RWPE2 (cell line): ENCODE measurements at places on chromosomes 16 and 17.

DNA sequence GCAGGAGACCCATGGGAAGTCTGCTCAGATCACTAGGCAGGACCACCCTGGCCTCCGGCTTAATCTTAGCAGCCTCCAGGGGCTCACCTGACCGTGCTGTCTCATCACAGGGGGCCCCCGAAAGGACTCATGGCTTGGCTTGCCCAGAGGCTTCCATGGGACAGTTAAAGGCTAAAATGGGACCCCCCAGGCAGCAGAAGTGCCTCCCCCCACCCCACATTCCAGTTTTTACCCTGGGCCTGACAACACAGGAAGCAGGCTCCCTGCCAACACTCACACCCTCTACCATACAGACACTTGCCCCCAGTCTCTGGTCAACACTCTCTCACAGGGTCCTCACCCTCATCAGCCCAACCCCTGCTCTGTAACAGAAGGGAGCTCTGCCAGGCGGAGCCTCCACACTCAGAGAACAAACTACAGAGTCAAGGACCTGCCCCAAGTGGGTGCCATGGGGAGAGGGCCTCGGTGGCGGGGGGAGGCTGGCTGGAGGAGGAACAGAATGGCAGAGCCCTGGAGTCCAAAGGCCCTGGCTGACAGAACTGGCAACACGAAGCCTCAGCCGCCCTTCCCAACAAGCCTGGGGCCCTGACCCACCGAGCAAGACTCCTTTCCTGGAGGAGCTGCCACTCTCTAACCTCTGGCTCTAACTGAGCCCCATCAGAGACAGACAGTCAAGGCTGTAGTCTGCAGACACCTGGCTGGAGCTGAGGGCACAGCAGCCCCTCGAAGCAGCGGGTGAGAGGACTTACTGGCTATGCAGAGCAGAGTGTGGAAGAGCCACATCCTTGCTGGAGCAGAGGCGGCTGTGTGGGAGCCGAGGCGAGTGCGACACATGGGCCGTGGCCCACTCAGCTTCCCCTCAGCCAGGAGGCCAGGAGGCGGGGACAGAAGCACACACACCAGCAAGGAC lies at the start of gene ITGAE:
Gene ITGAE (minus strand): TSS at position 827 of the 910 bp plus-strand sequence. CDS start 44 bp downstream, at position 783.
- no peak for DNase-seq

- DNase-seq = peak; percentile 46
Measured at GRCh38 chr16:88070989-88071625, 119.9 kb downstream of the BANP start.

DNA sequence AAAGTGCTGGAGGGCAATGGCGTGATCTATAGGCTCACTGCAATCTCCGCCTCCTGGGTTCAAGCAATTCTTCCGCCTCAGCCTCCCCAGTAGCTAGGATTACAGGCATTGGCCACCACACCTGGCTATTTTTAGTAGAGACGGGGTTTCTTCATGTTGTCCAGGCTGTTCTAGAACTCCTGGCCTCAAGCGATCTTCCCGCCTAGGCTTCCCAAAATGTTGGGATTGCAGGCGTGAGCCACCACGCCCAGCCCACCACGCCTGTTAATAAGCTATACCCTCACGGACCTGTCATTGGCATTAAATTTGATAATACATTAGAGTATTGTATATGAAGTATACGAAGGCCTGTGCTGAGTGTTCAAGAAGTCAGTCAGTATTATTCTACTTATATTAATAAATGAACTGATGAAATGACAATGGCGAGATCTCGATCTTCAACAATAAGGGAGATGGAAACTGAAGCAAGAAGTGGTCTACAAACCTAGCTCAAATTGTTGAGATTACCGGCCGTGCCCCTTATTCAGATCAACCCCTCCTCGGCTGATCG lies 818 bp upstream of the BCAS3 start:
- DNase-seq = no peak

DNA sequence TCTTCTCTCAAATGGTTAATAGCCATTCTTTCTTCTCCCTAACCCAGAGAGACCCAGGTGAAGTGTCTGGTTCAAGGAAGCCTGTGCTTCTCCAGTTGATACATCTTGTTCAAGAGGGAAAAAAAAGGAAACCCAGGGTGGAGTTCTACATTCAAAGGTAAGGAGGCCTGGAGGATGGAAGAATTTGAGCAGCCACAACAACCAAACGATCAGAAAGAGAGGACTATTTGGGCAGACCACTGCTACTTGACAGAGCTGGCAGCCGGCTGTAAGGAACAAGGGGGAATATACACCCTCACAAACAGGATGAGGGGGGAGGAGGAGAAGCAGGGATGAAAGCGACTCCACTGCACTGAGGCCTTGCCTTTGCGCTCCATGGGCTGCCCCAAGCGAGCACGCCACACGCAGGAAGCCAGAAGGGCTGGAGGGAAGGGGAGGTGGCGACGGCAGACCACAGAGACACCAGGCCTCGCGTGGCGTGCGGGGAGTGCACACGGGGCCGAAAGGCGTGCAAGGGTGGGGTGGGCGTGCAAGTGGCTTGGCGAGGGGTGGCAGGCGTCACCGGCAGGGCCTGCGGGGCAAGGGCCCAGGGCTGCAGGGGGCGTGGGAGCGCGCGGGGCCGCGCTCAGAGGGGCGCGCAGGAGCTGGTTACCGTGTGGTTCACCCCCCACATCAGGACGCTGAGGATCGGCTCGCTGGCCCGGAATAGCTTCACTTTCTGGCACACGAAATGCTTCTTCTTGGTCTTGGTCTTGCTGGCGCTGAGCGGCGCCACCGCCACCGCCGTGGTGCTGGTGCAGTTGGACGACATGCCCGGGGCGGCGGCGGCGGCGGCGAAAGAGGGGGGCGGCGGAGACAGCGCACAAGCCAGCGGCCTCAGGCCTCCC lies 499 bp downstream of the PIP4K2B start:
- DNase-seq = peak; percentile 65

GRCh38 chr17:2338315-2338657 lies 985 bp downstream of the SGSM2 start:
- DNase-seq = no peak

GRCh38 chr16:51723036-51723724 lies 572.1 kb upstream of the SALL1 start:
- DNase-seq = no peak

GRCh38 chr17:6523330-6523729 lies 33.0 kb downstream of the PITPNM3 start:
- DNase-seq = no peak
